GM06990 (cell line): ENCODE measurements at places on chromosomes 6 and 20.

DNA sequence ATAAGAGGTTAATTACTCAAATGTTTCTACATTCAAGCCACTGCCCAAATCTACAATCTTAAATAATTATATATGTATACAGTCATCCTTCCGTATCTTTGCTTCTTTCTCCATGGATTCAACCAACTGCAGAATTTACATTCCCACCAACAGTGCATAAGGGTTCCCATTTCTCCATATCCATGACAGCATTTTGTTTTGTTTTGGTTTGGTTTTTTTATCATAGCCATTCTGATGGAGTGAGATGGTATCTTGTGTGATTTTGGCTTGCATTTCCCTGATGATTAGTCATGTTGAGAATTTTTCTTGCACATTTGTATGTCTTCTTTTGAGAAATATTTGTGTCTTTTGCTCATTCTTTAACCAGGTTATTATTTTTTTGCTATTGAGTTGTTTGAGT is 198.5 kb downstream of the C6orf118 start:
- no peak for DNase-seq

GRCh38 chr6:144334150-144334708 is 49.1 kb downstream of the UTRN start:
- DNase-seq = peak; percentile 70

GRCh38 chr20:29689411-29690225 is 1567.8 kb upstream of the DEFB115 start:
- no peak for DNase-seq

- DNase-seq = no peak
These were observed 502.4 kb upstream of the SULF2 start for GRCh38 chr20:48287552-48288170.

DNA sequence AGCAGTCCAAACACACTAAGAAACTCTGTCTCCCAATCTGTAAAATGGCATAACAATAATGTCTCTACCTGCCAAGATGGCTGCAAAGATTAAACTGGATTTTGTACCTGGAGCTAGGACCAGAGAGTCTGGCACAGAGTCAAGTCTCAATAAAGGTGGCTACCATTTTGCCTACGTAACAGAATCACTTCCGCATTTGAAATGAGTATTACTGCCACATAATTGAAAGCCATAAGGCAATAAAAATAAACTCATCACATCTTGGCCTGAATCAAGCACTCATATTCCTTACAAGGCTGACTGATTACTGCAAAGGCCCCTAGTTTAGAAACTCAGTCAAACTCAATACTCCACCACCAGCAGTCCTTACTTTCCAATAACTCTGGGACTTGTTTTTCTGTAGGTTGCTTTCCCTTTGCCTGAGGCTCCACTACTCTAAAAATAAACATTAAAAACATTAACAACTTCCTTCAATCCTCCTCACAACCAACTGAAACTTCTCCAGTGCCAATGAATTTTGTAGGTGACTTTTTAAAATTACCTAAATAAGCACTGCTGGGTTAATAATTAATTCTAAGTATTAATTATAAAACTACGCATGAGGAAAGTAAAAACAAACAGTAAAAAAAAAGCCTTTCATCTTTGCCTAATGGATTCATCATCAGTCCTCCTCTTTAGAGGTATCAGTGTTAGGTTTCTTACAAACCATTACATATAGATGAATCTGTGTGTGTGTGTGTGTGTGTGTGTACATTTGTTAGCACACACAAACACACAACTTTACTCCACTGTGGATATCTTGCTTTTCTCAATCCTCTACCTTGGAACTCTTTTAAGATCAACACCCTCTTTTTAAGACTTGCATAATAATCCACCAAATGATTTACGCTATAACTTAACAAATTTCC is 3.7 kb downstream of the KIF16B start:
- DNase-seq = no peak

GRCh38 chr6:40992746-40993145 is 46.3 kb downstream of the UNC5CL start:
- no peak for DNase-seq

GRCh38 chr20:63739130-63740069 is at the start of gene SLC2A4RG:
SLC2A4RG (plus strand) TSS chr20:63739776; CDS start chr20:63739913, 137 bp downstream.
- peak; percentile 83 for DNase-seq

GRCh38 chr20:50916257-50916656 is 15.0 kb downstream of the ADNP start:
- DNase-seq = no peak

GRCh38 chr6:149990661-149991471 is 27.1 kb downstream of the ULBP1 start:
- peak; percentile 41 for DNase-seq

DNA sequence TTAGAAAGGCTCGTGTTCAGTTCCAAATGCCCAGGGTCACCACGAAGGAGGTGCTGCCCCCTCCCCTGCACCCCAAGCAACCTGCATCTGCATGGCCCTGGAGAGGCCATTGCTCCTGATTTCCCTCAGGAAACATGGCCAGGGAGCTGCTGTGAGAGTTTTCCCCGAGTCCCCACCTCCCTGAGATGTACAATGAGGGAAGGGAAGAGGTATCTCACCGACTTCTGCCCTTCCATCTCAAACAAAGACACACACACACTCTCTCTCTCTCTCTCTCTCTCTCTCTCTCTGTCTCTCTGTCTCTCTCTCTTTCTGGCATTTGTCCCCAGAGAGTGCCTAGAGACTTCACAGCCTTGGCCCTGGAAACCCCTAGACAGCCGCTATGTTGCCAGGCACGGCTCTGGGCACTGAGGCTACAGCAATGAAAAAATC is 120.4 kb downstream of the MRPL14 start:
- no peak for DNase-seq

DNA sequence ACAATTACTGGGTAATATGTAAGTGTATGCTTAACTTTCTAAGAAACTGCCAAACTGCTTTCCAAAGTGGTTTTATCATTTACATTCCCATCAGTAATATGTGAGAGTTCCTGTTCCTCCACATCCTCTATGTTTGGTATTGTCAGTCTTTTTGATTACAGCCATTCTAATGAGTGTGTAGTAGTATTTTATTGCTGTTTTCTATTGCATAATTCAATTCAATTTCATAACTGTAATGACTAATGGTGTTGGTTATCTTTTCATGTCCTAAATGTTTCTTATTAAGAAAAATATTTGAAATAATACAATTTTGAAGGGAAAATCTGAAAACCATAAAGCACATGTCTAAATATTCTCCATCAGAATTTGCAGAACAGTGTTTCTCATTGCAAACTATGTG is 119.3 kb downstream of the MAP3K7 start:
- DNase-seq = no peak

DNA sequence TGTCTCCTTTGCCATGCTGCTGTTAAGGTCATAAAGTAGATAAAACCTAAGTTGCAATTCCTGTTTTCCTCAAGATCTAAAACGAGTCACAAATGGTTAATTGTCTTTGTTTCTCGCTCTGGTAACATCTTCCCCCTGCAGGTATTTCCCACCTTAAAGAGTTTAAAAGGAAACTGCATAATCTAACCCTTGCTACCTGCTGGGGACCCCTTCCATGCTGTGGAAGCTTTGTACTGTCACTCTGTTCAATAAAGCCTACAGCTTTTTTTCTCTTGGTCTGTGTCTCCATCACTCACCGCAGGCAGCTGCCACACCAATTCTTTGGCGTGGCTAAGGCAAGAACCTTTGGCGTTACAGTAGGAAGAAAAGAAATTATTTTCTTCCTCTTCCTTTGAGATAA is 117.7 kb upstream of the GJE1 start:
- DNase-seq = no peak

DNA sequence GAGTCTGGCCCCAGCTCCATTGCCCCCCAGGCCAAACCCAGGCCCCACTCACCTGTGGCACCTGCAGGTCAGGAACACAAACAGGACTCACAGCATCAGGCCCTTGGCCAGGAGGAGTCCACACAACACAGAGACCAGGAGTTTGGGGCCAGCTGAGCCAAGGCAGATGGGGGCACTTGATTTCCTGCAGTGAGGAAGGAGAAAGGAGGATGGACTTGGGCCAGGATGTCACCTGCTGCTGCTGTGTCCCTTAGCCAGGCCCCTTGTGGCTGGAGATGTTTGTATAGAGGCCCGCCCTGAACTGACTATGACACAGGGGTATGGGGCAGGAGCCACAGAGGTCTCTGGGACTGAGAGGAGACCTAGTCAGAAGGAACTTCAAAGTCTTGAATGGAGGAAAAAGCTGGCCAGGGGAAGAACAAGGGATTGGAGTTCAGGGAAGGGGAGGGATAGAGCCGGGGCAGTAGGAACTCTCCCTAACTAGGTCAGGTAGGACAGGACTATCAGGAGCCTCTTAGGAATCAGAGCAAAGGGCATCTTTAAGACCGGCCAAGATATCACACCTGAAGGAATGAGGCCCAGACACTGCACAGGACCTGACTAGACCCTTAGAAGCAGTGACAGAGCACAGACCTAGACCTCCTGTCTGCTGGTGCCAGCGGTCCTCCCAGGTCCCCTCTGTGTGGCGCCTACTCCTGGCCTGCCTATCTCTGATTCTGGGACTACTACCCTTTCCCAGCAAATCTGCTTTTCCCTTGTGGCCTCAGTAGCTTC is 8.8 kb upstream of the TREML2 start:
- DNase-seq = no peak

GRCh38 chr20:57308451-57309271 is 20.9 kb upstream of the SPO11 start:
- peak; percentile 18 for DNase-seq

DNA sequence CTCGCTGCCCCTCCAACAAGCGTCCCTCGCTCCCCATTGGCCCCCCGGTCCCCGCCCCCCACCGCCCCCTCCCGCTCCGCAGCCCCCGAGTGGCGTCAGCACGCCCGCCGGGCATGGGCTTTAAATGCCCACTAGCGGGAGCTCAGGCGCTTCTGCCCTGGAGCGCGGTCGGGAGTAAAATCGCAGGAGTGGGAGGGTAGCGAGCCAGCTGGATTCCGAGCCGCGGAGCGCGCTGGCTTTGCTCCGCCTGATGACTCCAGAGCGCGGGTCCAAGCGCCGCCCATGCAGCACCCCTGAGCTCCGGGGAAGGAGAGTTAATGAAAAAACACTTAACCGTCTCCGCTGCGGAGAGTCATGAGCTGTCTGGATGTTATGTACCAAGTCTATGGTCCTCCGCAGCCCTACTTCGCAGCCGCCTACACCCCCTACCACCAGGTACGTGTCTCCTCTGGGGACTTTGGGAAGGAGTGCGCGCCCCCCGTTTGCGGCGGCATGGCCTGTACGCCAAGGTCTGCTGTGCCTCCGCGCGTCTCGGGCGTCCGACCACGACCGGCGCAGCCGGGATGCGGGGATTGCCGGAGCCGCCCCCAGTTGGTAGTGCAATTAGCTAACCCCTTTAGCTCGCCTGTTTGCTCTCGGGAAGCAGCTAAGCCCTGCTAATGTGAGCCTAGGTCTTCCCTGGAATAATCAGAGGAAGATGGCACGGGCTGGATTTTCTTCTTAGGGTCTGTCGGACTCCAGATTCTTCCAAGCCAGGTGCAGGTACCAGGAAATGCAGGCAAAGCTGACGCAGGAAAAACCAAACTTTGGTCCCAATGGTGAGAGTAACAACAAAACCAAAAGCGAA is at the start of gene VGLL2:
Gene VGLL2 (plus strand): TSS at position 149 of the 847 bp plus-strand sequence. CDS start 206 bp downstream, at position 355.
- peak; percentile 21 for DNase-seq

GRCh38 chr6:151060096-151060765 is 179.5 kb upstream of the AKAP12 start:
- DNase-seq = no peak

GRCh38 chr20:34824452-34824805 is 1.0 kb downstream of the NCOA6 start:
- no peak for DNase-seq

GRCh38 chr6:81682235-81682795 is 70.2 kb downstream of the TENT5A start:
- no peak for DNase-seq

GRCh38 chr20:56628873-56629463 is at the start of gene TFAP2C:
TFAP2C (plus strand) TSS chr20:56629306; CDS start chr20:56629545, 239 bp downstream.
- DNase-seq = peak; percentile 17

DNA sequence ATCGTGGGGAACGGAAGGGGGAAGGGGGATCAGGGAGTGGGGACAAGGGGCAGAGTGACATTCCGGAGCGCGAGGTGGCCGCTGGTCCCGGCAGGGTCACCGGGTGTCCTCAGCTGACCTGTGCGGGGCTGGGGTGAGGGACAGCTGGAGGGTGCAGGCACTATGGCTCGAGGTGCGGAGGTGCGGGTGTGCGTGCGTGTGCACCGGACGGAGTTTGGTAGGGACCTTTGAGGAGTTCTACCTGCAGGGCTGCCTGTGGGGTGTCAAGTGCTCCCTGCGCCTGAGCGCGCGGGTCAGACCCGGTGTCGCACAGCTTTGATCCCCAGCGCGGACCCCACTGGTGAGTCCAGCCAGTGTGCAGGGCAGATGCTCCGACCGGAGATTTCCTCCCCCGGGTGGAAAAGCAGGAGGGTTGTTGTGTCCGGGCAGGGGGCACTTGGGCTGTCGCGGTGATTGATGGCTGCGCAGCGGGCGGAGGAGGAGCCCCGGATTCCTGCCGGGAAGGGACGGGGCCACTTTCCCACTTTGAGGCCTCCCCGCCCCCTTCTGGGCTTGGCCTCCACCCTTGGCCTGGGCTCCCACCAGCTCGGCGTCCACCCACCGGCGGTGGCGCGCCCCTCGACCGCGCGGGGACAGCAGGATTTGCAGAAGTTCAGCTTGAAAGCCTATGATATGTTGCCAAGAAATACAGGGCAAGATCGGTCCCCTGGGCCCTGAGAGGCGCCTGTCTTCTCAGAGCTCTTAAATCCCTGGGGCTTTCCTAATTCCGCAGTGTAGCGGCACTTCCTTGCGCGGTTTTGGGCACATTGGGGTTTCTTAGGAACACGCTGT is 658 bp downstream of the RIN2 start:
- no peak for DNase-seq

DNA sequence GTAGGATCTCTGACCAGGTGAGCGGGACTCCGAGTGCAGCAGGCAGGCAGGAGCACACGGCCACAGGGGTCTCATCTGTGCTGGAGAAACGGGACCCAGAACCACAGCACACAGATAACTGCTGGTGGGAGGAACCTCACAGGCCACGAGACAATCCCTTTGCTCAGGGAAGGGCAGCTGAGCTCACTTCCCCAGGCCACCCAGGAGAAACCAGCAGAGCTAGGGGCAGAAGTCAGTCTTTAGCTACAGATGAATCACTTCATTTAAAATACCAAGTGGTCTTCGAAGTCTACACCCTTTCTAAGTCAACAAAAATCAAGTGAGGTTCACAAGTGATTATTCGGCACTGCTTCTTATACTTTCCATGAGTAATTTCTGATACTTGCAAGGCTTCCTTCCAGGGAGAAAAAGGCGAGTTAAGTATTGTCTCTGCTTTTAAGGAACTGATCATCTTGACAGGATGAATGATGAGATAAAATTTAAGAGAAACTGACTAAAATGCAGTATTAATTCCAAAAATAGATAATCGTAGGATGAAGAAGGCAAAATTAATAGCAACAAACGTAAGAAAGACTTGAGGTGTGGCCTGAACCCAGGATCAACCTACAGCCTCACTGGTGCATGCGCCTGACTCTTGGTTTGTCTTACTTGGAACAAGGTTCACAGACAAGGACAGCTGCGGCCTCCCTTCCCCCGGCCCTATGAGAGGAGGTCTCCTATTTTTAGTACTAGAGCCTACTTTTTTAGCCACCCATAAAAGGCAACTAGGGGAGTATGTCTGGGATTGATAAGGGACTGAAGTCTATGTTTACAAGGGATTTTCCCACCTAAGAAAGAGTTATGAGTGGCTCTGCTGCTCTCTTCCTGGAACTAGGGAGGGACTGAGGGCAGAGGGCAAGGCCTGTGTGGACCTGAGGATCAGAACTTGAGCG is 233.6 kb downstream of the TTLL2 start:
- no peak for DNase-seq

GRCh38 chr6:127221201-127221600 is 45.5 kb upstream of the RNF146 start:
- DNase-seq = no peak
